ENCODE measurements at places on chromosomes 1 and 21.

GRCh38 chr1:14138135-14138506, 438.1 kb downstream of the PRDM2 start:
- peak; percentile 26 for DNase-seq

DNA sequence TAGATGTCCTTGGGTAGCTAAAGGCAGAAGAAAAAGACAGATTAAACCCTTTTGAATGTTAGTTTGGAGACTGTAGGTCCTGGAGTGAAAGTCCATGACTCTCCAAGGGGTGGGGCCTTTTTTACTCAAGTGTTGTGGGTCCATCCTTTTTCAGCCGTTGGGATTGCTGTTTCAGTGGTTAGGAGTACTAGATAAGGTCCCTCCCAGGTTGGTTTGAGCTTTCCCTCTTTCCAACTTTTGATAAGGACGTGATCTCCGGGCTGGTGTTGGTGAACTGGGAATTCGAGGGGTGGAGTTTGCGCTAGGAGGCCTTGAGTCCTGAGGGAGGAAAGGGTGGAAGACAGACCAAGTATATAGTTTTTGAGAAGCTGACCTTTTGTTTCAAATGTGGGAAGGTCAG, 5.2 kb upstream of the IPP start:
- no peak for DNase-seq

- no peak for DNase-seq
These were observed 104.9 kb downstream of the CRYAA start for GRCh38 chr21:43273708-43274021.

GRCh38 chr1:29283804-29284195, 47.5 kb downstream of the PTPRU start:
- no peak for DNase-seq

DNA sequence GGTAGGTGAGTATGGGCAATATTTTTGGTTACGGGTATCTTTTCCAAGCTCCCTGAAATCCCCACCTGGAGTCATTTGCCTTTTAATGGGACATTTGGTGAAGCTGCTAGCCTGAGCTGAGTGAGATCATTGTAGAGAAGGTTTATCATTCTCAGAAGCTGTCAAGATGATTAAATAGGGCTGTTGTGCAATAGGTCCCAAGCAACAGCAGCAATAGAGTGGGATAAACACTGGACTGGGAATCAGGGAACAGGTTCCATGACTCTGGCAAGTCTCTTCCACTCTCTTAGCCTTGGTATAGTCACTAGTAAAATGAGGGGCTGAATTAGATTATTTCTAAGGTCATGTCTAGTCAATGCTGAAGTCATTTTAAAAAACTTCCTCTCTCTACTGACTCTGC, 30.3 kb upstream of the FAM78B start:
- DNase-seq: no peak

DNA sequence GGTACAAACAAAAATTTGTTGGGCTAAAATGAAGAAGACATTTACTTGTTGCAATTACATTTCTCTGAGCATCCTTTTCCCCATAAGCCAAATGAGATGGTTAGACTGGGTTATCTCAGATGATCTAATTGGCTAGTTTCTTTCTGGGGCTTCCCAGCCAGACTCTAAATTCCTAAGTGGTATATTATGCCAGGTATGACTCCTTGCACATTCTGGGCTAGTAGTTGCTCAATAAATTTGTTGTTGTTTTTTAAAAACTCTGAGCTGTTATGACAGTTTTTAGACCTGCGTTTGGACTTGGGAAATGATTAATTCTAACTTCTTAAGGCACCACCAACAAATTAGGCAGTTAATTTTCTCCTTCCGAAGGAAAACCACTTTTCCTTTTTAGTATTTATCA, 66.1 kb downstream of the UCK2 start:
- DNase-seq: no peak

DNA sequence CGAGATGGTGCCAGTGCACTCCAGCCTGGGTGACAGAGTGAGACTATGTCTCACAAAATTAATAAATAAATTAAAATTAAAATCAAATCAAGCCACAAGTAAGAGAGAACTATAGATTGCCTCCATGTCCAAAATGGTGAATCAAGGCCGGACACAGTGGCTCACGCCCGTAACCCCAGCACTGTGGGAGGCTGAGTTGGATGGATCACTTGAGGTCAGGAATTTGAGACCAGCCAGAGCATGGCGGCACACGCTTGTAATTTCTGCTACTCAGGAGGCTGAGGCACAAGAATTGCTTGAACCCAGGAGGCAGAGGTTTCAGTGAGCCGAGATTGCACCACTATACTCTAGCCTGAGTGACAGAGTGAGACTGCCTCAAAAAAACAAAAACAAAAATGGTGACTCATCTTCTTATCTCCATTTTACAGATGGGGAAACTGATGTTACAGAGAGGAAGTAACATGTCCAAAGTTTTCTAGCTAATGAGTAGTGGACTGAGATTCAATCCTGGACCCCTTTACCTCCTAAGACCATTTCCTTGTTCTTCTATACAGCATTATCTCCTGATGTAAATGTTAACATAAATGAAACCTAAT, 99.0 kb upstream of the HNRNPU start:
- no peak for DNase-seq

DNA sequence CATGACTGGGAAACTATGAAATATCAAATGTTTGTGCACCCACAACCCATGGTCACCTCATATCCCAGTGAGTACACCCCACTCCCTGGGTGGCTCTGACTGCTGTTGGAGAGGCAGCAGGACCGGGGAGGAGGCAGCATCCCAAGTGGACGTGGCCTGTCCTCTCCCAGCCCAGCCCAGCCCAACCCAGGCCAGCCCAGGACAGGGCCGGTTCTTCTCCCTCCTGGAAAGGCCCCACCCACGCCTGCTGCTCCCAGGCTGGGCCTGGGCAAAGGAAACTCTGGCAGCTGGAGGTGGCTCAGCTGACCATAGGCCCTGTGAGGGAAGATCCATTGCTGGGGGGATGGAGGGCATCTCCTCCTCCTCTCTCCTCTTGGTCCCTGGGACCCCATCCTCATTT, 19.1 kb downstream of the MATN1 start:
- no peak for DNase-seq

- no peak for DNase-seq
These were observed 44.0 kb downstream of the PTAFR start for GRCh38 chr1:28132171-28133167.

- no peak for DNase-seq
These were observed 2.4 kb downstream of the TMEM201 start for GRCh38 chr1:9590945-9591668.

DNA sequence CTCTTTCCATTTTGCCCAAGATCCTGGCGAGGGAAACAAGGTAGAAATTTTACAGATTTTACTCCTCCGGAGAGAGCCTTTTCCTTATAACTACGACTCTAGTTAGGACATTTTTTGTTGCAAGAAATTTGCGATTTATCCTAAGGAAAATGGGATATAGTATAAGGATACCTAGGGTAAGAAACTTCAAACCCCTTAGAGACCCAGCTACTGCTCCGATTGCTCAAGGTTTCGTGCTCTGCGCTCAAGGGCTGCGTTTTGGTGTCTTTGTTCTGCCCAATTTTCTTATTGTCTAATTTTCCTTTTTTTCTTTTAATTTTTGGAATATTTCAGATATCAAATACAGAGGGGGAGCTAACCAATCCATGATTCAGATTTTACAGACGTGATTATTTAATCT, 1.5 kb downstream of the TTC3 start:
- no peak for DNase-seq

- no peak for DNase-seq
These were observed 83.4 kb upstream of the BMP8A start for GRCh38 chr1:39407896-39408640.

GRCh38 chr21:41865002-41865777, 14.0 kb downstream of the PRDM15 start:
- DNase-seq: no peak

DNA sequence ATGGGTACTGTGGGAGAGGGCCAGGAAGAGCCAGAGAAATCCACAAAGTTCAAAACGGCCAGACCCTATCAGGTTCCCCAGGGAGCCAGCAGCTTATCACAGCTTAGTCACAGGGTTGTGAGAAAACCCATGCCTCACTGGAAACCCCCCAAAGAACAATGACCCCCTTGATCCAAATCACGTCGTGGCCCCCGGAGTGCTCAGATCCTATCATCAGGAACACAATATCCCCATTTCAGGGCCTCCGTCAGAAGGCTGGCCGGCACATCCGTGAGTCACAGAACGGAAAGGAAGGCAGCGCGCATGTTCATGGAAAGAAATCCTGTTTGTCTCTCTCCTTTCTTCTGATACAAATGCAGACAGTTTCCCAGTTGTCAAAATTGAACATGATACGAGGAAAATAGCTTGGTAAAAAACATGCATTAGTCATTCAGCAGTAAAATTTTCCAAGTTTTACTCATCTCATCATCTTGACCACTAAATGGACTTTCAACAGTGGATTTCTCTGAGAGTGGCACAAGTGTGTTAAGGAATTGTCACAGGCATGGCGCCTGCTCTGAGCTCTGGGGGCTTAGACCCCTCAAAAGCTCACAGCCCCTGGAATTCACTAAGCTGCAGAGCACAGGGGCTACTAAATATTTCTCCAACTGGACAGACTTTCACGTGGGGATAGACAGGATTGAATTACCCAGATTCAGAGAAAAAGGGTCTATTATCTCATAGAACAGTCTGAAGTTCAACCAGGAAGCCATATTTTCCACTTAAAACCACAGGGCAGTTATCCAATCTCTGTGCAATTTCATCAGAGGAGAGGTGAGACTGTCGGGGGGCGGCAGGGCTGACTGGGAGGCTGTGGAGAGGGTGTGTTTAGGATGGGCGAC, 124.8 kb downstream of the RIPK4 start:
- peak; percentile 21 for DNase-seq

GRCh38 chr1:48710318-48710717, 66.4 kb downstream of the BEND5 start:
- no peak for DNase-seq

- DNase-seq: no peak
These were observed 6.1 kb downstream of the INTS3 start for GRCh38 chr1:153733970-153734369.

- peak; percentile 81 for DNase-seq
These were observed 45.9 kb downstream of the KIAA0040 start for GRCh38 chr1:175146529-175147213.

- DNase-seq: no peak
These were observed 428.3 kb upstream of the ZRANB2 start for GRCh38 chr1:71509051-71509595.

DNA sequence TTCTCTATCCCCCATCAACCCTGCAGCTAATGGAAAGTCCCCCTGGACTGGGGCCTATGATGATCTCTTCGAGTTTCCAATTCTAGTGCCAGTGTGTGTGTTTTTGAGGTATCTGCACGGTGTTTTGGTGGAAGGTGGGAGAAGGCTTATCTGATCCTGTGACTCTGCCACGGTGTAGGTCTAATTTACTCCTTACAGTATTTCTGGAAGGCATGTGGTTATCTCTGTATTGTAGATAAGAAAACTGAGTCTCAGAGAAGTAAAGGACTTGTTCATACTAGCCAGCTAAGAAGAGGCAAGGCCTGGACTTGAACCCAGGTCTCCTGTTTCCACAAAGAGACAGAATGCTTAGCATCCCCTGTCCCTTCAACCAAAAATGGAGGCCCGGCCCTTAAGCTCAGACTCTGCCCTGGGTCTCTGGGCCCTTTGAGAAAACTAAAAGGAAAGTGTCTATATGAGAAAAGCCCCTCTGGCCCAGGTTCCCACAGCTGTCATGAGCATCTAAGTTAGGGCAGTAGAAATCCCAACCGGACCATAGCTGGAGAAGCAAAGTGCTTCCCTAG, 20.3 kb downstream of the RIMS3 start:
- DNase-seq: no peak

Measured in urothelium cell line (cell line).